Endothelial cell of umbilical vein (primary cell): ENCODE measurements at places on chromosomes 5 and 9. TPM values are rescaled to one million over a fixed set of nuclear protein-coding genes. Genes with fewer than 3 reads are reported as not detected.
A peak's percentile ranks its signal among the peaks of the same experiment; 100 is the strongest.

The CYSRT1 gene
- 0.44 and 0.92 TPM in 2 replicates for total RNA-seq

The STPG3 gene
- total RNA-seq: not detected in 2 replicates

The FKBP15 gene
- total RNA-seq: 24.6 and 26.8 TPM in 2 replicates

DNA sequence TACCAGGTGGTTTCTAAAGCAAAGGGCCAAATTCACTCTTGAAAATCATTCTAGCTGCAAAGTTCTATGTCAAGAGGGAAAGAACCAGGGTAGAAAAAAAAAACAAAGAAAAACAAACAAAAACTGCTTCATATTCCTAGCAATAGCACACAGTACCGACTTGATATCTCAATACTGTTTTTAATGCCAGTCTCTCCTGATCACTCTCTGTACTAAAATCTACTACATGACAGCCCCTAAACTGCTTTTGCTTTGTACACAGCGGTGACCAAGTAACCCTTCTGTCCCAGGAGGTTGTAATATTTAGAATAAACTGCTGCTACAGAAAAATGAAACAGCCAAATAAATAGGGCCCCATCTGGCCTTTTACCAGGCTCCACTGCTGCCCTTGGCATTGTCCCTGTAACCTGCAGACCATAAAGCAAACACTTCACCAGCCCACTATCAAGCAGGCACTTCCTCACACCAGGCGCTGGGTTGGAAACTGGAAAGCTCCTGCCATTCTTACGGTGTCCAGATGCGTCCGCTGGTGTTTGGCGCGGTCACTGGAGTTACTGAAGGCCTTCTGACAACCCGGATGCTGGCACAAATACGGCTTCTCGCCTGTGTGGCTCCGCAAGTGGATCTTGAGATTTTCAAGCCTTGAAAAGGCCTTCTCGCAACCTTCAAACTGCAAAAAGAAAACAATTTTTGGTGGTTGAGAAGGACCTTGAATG is 363.2 kb downstream of the GLIS3 start:
- peak; percentile 93 for DNase-seq

DNA sequence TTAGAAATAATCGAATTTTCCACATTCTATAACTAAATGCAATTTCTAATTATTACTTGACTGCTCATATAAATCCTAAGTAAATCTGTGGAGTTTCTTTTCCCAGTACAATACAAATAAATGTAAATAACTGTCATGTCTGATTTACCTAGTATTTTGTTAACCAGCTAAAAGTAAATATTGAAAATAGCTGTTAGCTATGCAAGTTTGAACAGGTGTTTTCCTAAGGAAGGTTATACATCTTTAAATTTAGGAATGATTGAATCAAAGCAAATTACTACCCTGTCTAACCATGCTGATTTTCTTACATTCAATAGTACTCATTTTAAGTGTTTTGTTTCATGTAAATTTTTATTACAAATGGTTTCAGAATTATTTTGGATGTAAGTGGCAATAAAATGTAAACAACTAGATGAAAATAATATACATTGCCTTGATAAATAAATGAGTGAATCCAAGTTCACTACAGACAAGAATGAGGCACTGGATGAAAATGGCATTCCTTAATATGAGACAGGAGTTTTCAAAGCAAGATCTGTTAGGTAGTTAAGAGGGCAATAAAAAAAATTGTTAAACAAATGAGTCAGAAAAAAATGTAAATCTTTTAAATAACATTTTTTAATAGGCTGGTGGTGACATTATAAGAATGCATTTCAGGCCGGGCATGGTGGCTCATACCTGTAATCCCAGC is 15.8 kb downstream of the MCIDAS start:
- DNase-seq: no peak

- no peak for DNase-seq
These were observed 91.2 kb downstream of the ANXA2R start for GRCh38 chr5:42948961-42949347.

The OR1Q1 gene
- total RNA-seq: not detected in 2 replicates

- no peak for DNase-seq
These were observed 24.2 kb downstream of the TGFBR1 start for GRCh38 chr9:99129091-99129490.

The NSG2 gene
- total RNA-seq: not detected in 2 replicates
